MV-4-11 (cell line): ENCODE measurements at places on chromosomes 7 and 10.
A peak's percentile ranks its signal among the peaks of the same experiment; 100 is the strongest.

GRCh38 chr7:87712571-87712970, 84.4 kb downstream of the RUNDC3B start:
- DNase-seq: no peak

DNA sequence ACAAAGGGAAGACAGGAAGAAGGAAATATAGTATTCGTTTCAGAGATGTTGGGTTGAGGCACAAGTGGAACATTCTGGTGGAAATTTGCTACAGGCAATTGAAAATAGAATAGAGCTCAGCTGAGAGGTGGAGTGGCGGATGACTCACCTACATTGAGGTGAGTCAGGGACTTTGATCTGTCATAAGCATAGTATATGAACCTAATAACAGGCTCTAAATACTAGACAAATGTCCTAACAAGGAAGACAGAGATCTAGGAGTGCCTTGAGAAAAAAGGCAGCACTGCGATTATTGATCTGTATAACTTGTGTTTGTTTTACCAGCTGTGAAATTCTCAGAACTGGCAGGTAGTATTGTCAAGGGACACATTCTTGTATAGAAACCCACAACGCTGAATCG, 907 bp upstream of the IFRD1 start:
- DNase-seq: no peak

GRCh38 chr7:127872122-127872521, 159.1 kb downstream of the LRRC4 start:
- DNase-seq: peak; percentile 27

DNA sequence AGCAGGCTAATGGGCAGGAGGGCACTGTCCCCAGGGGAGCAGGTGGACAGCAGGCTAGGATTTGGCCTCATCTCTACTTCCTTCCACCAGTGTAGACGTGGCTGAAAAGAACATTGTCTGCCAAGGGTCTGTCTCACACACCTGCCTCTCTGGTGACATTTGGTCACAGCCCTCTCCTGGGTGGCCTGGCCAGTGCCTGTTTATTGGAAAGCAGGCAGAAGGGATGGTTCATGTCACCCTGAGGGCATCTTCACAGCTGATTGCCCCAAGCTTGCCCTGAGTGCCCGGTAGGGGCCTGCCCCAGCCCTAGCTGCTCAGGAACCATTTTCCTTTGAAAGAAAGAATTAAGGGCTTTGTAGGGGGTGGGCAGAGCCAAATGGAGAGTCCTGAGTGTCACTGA, 138.7 kb downstream of the C10orf105 start:
- DNase-seq: no peak

- no peak for DNase-seq
Observed at GRCh38 chr10:18554479-18554878, 96.9 kb downstream of the NSUN6 start.

- no peak for DNase-seq
Observed at GRCh38 chr10:14056610-14057332, 274.0 kb downstream of the FRMD4A start.

- DNase-seq: no peak
Observed at GRCh38 chr7:22845221-22845834, 22.7 kb upstream of the TOMM7 start.

- DNase-seq: no peak
Observed at GRCh38 chr7:155467846-155468784, 10.2 kb downstream of the EN2 start.

DNA sequence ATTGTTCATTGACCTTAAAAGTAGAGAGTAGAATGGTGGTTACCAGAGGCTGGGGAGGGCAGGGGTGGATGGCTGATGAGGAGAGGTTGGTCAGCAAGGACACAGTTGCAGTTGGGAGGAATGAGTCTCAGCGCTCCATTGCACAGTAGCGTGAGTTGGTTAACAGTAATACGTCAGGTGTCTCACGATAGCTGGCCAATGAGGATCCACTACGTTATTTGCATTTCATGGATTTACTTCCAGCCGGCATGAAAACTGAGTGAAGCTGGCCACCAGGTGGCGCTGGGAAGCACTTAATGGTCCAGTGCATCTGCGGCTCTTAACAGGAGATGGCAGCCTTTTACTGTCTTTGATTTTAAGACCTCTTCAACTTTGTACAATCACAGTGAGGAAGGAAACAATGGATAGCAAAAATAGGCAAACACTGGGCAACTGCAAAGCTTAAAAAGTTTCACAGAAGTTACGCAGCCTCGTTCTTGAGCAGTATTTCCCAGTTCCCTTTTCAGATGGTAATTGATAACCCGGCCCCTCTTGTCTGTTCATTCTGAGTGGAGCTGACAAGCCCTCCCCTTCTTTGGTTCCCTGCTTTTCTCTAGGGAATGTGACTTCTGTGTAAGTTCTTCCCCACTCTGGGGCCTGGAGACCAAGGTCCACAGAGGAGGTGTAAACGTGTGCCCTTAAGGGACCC, 23.7 kb downstream of the AKR1E2 start:
- peak; percentile 94 for DNase-seq

DNA sequence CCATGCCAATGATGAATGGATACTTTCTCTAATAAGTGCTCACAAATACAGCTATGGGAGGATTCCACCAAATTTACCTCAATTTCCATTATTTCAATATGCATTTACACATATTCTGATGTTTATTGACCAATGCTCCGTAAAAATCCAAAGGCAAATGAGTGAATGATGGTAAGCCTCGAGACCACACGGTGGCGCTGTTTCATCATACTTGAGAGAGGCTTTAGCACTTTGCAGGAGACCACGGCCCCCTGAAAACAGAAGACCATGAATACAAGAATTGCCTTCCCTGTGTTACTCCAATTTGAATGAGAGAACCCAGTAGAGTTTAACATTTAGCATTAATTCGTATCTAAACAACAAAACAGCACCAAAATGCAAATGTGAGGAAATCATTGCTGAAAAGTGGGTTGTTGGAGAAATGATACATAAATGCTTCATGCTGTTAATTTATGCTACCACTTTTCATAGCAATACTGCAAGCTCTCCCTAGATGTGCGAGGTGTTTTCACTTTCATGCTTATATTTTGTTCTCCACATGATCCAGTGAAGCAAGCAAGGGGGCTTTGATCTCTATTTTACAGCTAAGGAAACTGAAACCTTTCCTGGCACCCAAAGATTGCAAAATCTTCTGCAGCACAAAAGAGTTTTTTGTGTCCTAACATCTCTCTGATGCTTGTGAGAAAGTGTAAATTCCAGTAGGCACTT, 35.4 kb downstream of the TRIL start:
- DNase-seq: peak; percentile 59

DNA sequence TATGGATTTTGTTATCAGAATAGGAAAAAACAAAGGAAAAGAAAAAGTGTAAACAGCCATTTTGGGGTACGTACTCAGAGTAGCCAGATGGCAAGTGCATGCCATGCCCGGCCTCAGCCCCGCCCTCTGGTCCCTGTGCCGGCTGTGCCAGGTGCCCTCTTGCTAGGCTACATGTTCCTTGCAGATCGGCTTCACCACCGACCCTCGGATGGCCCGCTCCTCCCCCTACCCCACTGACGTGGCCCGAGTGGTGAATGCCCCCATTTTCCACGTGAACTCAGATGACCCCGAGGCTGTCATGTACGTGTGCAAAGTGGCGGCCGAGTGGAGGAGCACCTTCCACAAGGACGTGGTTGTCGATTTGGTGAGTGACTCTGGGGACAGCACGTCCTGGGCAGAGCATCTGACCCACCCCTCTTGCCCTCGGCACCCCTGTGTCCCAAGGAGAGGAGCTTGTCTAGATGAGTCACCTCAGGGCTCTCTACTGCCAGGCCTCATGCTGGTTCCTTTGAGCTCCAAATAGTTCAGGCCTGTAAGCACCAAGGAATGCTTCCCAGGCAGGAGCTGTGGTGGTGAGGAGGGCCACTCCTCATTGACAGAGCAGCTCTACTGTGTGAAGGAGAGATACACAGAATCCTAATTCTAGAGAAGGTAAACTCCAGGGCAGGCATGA, 54.9 kb upstream of the ZMIZ2 start:
- no peak for DNase-seq

GRCh38 chr10:124955868-124956267, 13.9 kb downstream of the ZRANB1 start:
- no peak for DNase-seq
